ENCODE measurements at places on chromosomes 6 and 20.

- peak; percentile 63 for DNase-seq
These were observed 797 bp downstream of the SMIM13 start for GRCh38 chr6:11094411-11094851.

- no peak for DNase-seq
These were observed 42.1 kb downstream of the ADGRG6 start for GRCh38 chr6:142343938-142344337.

- DNase-seq: no peak
These were observed 93.8 kb downstream of the MLIP start for GRCh38 chr6:54204921-54205591.

- DNase-seq: no peak
These were observed 18.7 kb upstream of the HDAC2 start for GRCh38 chr6:113989675-113990074.

- DNase-seq: no peak
These were observed 3.6 kb downstream of the FOXC1 start for GRCh38 chr6:1613346-1613687.

DNA sequence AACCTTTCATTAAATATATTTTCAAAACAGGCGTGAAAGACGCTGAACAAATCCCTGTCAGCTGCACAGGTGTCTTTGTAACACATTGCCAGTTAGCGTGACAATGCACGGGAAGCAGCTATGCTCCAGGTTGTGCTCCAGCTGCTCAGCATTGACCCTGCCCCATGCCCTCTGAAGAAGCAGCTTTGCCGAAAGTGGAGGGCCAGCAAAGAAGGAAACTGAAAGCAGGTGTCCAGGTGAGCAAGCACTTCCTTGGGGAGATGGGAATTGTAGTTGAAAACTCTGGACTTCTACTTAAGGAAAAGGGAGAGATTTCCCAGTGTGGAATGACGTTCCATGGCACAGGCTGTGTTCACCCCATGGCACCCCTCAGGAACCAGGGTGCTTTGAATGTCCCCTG, 125.7 kb downstream of the TTLL2 start:
- DNase-seq: no peak

DNA sequence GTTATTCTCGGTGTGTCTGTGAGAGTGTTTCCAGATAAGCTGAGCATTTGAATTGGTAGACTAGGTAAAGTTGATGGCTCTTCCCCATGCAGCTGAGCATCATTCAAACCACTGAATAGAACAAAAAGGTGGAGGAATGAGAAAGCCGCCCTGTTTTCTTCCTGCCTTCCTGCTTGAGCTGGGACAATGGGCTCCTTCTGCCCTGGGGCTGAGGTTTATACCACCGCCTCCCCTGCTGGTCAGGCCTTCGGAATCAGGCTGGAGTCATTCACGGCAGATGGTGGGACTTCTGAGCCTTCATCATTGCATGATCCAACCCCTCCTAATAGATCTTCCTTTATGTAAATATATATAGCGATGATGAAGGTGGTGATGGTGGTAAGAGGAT, 124.9 kb downstream of the ANKRD60 start:
- no peak for DNase-seq

- DNase-seq: no peak
These were observed 18.3 kb upstream of the TRAM2 start for GRCh38 chr6:52595000-52595795.

GRCh38 chr6:139640448-139640847, 266.0 kb upstream of the CITED2 start:
- DNase-seq: no peak

DNA sequence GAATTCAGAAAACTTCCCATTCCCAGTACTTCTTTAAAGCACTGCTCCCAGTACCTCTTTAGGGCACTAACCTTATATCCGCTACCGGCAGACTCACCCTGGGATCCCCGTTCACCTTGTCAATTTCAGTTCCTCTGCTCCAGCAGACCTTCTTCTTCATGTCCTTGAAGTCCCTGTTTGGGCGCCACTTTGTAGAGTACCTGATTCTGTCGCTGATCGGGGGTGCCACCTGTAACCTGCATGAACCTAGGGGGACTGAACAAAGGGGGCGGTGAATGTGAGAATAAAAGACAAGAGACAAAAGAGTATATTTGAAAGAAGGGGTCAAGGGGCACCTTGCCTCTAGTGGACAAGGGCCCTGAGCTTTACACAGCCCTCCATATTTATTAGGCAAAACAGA, 4.9 kb upstream of the GINS1 start:
- no peak for DNase-seq

- DNase-seq: no peak
These were observed 4.7 kb upstream of the MAP3K4 start for GRCh38 chr6:160986851-160987250.

GRCh38 chr6:163564534-163564933, 150.0 kb downstream of the QKI start:
- DNase-seq: no peak

DNA sequence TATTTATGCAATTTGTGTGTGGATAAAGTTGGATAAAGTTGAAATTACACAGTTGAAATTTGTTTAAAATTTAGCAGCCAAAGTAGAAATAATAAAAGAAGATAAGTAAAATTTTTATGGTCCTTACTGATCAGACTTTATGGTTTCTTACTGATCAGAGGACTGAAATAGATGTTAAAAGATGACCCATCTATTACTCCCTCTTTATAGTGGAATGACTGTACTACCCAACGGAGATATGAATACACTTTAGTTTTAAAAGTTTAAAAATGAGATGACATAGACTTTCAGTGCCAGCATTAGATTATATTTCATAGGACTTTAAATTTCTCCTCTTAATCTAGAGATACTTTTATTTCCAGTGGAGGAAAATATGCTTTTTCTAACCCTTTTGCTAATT, 98.9 kb upstream of the ADGRF4 start:
- DNase-seq: no peak

GRCh38 chr20:3276680-3277015, 37.7 kb upstream of the SLC4A11 start:
- DNase-seq: no peak

GRCh38 chr20:57742507-57743181, 32.8 kb upstream of the PMEPA1 start:
- DNase-seq: no peak

GRCh38 chr6:14037402-14038277, 79.9 kb upstream of the CD83 start:
- no peak for DNase-seq

- no peak for DNase-seq
These were observed 418.6 kb downstream of the CDKAL1 start for GRCh38 chr6:20952699-20953474.

DNA sequence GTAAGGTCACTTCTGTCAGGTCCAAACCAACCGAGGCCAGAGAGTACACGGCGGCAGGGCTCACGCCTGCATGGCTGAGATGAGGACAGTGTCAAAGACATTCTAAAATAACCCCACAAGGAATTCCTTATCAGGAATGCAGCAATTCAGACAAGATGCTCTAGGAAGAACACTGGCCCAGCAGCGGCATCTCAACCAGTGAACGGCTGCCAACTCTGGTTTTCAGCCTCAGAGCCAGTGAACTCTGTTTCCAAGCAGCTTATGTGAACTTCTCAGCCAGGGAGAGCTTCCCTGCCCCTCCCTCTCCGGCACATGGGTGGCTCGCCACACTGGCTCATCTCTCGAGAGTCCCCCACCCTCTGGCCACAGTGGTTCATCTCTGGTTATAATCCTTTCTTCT, 36.9 kb downstream of the KCNQ2 start:
- DNase-seq: no peak

DNA sequence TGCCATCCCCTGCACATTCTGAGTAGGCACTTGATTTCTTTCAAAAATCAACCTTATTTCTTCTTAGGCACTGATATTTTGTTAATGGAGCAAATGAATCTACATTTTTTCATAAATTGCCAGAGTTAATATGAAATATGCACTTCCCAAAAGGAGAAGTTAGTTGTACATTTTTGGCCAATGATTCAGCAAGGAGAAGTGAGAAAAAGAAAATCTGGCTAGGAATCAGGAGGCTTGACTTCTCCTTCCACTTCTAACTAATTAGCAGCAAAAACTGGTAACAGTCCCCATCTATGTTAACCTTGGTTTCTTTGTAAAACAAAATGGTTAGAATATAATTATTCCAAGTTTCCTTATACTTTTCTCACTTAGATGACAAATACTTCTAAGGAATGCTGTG, 7.0 kb upstream of the DSE start:
- no peak for DNase-seq

- DNase-seq: no peak
These were observed 196.7 kb downstream of the MOXD1 start for GRCh38 chr6:132204591-132204990.

- DNase-seq: no peak
These were observed 286.3 kb downstream of the BTBD3 start for GRCh38 chr20:12203981-12204380.

DNA sequence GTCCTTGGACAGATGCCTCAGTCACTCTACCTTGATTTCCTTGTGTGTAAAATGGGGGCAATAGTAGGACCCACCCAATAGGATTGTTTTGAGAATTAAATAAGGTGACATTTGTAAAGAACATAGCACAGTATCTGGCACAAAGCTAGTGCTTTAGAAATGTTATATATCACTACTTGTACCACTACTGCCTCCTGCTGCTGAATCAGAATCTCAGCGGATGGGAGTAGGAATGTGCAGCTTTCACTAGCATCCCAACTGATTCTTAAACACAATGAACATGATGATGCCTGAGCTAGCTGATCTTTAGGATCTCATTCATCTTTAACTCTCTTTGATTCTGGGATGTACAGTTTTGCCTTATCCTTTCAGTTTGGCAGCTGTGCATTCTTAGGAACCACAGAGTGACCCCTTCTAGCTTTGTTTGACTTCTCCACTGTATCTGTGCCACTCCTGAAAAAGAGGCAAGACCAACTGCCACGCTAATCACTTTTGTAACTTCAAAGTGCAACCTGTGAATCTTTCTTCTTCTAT, 7.2 kb downstream of the PBOV1 start:
- no peak for DNase-seq

DNA sequence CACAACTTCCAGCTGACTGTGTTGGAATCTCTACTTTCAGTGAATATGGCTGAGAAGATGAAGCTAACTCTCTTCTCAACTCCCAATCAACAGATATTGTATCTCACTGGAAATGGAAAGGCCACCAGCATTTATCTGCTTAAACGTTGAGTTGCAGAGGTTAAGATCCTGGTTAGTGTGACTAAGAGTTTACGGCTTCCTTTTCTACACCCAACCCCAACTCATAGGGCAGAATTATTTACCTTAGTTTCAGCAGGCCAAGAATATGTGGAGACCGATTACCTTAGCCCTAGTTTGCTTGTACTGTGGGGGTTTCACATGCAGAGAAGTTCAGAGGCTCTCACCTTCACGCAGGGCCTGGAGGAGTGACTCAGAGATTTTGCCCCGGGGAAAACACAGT, 1026.6 kb downstream of the EYS start:
- DNase-seq: no peak

DNA sequence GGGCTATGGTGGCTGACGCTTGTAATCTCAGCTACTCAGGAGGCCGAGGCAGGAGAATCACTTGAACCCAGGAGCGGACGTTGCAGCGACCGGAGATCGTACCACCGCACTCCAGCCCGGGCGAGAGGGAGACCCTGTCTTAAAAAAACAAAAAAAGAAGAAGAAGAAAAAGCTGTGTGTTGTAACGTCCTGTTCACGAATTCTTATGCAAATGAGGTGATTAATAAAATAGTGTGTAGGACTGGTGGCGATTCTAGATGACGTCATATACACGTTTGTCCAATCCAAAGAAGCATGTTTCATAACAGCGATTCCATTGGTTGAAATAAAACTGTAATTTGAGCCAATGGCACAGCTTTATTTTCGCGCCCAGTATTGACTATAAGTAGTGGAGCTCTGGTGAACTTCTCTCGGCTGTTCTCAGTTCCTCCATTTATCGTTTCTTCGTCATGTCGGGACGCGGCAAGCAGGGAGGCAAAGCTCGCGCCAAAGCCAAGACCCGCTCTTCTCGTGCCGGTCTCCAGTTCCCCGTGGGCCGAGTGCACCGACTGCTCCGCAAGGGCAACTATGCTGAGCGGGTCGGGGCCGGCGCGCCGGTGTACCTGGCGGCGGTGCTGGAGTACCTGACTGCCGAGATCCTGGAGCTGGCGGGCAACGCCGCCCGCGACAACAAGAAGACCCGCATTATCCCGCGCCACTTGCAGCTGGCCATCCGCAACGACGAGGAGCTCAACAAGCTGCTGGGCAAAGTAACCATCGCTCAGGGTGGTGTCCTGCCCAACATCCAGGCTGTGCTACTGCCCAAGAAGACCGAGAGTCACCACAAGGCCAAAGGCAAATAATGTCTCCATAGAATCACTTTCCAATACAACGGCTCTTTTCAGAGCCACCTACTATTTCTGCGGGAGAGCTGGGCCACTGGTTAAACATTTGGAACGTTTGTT, 47.0 kb downstream of the OR2B2 start:
- peak; percentile 89 for DNase-seq

- no peak for DNase-seq
These were observed 46.2 kb downstream of the OGFRL1 start for GRCh38 chr6:71334768-71335167.

DNA sequence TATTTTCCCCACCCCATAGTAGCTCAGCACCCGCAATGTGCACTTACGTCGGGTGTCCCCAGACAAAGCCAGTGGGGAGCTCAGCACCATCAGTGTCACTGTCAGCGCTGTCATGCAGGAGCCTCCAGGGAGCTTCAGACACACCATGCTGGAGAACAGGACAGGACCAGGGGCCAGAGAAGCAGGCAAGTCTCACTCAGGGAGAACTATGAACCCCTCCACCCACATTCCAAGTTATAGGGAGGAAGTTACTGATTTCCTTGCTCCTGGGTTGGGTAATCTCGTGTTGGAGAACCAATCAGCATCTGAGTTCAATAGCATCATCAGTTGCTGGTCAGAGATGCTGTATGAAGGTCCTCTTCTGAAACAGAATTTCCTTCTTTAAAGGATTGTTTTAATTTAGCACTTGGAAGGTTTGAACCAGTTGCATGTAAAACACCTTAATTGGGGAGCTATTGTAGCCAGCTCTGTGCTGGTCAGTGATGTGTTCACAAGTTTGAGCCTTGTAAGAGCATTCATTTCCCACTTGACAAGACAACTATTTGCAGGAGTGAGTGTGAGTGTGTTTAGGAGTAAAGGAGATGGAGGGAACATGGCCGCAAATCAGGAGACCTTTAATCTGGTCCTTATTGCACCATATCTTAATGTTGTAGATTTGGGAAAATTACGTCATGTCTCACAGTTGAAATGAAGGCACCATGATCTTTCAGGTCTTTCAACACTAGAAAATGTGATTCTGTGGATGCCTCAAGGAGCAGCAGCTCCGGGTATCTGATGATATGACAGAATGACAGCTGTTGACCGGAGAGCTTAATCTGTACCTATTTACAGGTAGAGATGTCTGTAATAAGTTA, at the start of gene HLA-DRB1:
TSS of gene HLA-DRB1 (minus strand) at position 253 of the 854 bp plus-strand sequence. CDS start at position 147, 106 bp downstream.
- DNase-seq: no peak

DNA sequence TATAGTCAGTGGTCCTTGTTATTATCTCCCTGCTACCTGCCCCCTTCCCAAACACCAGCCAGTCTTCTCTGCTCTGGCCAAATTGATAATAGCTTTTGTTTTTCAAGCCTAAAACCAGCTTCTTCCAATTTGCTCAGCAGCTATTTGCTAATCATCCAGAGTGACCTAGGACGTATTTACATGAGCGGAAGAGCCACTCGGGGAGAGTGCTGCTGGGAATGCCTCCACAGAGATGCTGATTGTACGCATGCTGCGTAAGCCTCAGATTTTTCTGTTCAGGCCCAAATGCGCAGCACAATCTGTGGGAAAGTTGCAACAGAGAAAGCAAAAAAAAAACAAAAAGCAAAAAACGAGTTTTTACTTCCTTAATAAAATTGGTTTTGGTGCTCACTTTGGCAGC, 24.4 kb upstream of the ID1 start:
- no peak for DNase-seq

GRCh38 chr6:132964101-132964867, 149.9 kb downstream of the RPS12 start:
- no peak for DNase-seq

- DNase-seq: peak; percentile 62
These were observed 42.0 kb upstream of the PLCG1 start for GRCh38 chr20:41095110-41095969.

All from spinal cord (tissue), 10 donors.